ENCODE measurements at places on chromosomes 5 and 9. TPM values are rescaled to one million over a fixed set of nuclear protein-coding genes. Genes with fewer than 3 reads are reported as not detected.
A peak's percentile ranks its signal among the peaks of the same experiment; 100 is the strongest.

HMGCS1 gene
- total RNA-seq: 16.3 TPM

SCGB3A2 gene
- not detected for total RNA-seq

SLC36A3 gene
- total RNA-seq: not detected

PDE8B gene
- not detected for total RNA-seq

C5orf52 gene
- total RNA-seq: not detected

PDGFRB gene
- 16.3 TPM for total RNA-seq

MAPK9 gene
- total RNA-seq: 46.5 TPM

- peak; percentile 87 for DNase-seq
These were observed 50.4 kb downstream of the USP20 start for GRCh38 chr9:129885670-129886106.

DNA sequence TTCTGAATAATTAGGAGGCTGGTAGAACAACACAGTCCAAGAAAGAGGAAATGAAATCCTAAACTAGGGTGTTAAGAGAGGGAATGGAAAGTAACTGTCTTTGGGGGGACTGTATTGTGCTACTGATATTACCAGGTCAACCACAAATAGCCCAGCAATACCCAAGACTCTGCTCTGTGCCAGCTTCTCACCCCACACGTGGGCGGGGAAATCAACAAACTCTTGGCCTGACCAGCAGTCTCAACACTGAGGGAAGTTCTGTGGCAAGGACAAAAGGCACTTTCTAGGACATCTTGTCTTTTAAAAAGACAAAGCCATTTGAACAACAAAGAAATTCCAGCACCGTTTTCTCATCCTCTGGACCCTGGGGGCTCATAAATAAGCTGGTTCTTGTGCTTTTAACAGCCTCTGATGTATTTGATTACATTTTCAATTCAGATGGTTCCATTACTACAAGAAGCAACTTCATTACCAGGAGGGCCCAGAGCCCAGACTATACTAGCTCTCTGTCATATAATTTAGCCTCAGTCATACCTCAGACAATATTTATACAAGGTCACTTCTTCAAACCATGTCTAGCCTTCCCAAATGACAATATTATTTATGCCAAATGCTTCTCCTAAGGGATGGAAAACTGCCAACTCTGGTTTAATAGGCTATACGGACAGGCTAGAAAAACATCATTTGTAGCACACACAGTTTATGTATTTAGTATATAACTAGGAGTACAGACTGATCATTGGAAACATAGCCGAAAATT is 297.8 kb downstream of the CWC27 start:
- DNase-seq: no peak

GRCh38 chr9:108880738-108881316 is 18.8 kb downstream of the ACTL7A start:
- no peak for DNase-seq

DNA sequence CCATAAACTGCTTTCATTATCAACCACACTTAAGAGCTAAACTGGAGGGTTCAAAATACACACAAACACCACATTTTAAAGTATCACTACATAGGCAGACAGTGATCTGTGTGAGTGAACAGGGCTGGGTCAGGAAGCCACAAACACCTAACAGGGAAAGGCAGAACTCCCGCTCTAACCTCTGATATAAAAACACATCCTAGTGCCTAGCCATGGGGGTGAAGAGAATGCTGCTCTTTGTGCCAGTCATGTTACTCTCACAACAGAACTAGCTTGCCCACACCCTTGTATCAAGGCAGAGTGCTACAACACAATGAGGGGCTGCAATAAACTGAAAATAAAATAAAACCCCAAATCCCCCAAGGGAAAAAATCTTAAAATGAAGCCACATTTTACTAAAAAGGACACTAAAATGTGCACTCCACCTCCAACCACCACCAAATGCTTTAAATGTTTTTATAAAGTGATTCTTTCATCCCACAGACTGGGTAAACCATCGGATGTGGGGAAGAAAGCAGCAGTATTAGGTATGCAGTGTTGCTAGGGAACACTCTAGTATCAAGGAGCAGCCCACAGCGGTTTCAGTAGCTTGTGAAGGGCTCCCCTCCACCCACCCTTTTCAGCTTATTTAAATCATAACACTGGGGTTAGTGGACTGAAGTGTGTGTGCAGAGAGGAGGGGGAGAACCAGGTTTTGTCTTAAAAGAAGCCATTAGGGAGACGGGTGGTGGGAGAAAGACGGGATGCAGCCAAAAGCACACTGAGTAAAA is 64.5 kb downstream of the TMEM161B start:
- no peak for DNase-seq

- DNase-seq: no peak
These were observed 241.9 kb downstream of the IRX1 start for GRCh38 chr5:3837506-3837905.

- no peak for DNase-seq
These were observed 22.3 kb downstream of the PDZD2 start for GRCh38 chr5:31661257-31661656.

DNA sequence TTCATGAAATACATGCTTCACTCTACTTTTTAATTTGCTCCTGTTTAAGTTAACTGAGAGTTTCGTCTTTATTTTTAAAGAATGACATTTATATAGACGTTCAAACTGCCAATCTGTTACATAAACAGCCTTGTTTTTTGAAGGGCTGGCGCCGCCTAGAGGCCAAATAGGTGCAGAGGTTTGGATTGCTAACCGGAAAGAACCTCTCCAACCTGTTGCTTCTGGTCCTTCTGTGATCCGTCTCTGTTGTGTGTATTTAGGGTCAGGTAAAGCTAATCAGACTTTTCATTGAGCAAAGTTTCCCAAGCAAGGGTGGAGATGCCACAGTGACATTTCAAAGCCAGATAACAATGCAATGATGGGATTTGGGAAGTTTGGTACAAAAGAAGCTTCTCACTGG is 39.5 kb upstream of the GLIS3 start:
- peak; percentile 58 for DNase-seq

- DNase-seq: no peak
These were observed 128.1 kb downstream of the FBXO38 start for GRCh38 chr5:148511810-148512347.

DNA sequence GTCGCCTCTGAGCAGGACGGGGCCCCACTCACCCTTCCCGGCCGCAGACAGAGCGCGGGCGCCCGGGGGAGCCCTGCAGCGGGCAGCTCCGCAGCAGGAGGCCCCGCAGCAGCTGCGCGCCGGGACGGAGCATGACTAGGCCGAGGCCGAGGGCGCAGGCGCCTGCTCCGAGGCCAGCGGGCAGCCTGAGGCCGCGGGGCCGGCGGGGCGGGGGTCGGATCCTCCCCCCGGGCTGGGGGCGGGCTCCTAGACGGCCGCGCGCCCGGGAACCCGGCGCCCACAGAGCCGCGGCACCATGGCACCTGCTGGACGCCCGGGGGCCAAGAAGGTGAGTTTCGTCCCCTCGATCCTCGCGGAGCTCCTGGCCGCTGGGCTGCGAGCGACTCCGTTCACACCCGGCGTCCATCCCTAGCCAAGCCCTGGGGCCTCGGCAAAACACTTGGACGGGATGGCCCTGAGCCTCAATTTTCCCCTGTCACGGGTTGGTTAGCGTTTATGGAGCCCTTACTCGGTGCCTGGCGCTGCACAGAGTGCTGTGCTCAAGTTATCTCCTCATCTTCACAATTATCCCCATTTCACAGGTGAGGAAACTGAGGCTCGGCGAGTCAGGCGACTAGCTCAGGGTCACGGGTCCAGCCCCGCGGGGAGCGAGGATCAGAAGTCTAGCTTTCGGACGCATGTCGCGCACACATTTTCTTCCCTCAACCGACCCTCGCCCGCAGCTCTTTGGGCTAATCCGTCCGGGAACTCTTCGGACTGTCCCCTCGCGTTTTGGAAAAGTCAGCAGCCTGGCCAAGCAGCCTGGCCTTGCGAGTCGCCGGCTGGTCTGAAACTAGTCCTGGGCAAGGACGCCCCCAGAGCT is at the start of the genes BHMT2 and DMGDH:
Gene BHMT2 (plus strand): TSS at position 280 of the 862 bp plus-strand sequence. CDS start 16 bp downstream, at position 296.
Gene DMGDH (minus strand): TSS at position 187 of the 862 bp plus-strand sequence. CDS start 54 bp downstream, at position 133.
- DNase-seq: peak; percentile 43

- no peak for DNase-seq
These were observed 6.6 kb downstream of the CDC14B start for GRCh38 chr9:96612966-96613589.

- DNase-seq: no peak
These were observed 138.5 kb upstream of the TAF11L2 start for GRCh38 chr5:17359451-17360011.

DNA sequence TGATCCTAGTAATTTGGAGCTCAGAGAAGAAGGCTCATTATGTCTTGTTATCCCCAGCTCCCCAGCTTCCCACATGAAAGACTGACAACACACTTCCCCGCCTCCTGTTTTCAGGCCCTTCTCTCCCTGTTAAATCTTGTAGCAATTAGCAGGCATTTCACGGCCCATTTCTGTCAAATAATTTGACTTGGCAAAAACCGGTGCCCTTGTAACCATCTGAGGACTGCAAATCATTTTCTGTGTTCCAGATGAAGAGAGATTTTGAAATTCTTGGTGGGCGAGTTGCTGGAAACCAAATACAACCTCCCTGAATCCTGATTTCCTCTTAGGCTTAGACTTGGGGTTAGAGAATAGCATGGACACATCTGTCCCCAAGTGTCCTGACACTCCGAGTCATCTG is 109.7 kb downstream of the MSX2 start:
- DNase-seq: no peak

DNA sequence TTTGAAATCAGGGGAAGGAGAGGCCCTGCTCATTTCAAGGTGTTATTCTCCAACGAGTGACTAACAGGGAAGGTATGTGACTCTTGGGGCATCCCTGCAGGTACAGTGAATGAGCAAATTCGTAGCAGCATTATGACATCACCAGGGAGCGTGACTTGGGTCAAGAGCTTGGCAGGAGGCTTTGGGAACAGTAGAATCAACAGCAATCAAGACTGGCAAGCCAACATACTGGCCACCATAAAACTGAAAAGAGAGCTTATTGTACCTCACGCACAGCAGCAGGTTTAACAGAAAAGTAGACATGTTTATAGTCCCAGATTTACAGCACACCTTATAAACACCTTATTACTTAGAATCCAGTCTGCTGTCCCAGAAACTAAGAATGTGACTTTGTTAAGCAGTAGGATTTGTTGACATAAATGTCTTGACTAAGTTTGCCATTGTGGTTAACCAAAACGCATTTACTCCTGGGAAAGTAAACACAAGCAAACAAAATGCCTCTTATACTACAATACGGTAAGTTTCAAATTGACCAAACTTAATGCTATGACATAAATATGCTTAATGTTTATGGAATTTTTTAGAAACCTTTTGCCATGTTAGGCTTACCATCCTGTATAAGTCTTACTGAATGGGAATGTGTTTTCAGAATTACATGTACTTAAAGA is 297.8 kb downstream of the NPR3 start:
- DNase-seq: no peak

GRCh38 chr5:76542887-76543690 is 80.1 kb downstream of the F2RL2 start:
- DNase-seq: no peak

- DNase-seq: no peak
These were observed 19.4 kb downstream of the DTWD2 start for GRCh38 chr5:118968925-118969375.

DNA sequence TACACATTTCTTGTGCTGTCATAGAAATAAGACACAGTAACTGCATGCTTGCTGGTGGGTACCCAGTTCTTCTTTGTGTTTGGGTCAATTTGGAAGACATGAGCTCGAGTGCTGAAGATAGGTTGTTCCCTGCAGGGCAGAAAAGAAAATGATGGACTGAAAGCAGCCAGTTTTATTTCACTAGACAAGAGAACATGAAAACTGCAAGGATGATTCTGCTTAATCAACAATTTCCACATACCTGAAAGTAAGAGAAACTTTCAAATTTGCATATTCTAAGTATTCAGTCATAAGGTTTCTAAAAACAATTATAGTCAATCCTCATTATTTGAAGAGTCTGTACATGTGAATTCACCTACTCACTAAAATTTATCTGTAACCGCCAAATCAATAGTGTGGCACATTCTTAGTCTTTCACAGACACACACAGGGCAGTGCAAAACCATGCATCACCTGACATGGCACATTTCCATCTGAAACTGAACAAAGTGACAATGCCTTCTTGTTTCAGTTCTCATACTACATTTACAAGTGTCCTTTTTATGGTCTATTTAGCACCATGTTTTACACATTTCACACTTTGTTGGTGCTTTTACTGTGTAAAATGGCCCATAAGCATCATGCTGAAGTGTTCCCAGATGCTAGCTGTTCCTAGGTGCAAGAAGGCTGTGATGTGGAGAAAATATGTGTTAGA is 56.9 kb downstream of the HOMER1 start:
- DNase-seq: no peak
